ENCODE measurements at places on chromosomes 2 and 18.

DNA sequence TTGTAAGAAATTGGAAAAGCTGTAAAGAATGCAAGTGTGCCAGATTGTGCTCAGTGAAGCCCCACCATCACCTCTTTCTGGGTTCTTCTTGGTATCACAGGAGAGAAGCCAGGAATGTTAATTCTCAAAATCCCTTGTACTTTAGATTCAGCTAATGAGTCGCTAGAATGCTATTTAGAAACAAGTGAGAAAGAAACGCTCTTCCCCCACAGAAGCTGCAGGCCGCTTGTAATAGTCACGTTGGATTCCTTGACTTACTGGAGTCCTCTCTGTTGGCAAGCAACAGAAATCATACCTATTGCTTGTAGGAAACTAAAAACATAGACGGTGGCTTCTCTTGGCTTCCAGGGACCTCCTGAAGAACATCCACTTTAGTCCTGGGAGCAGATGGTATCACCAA, 375.6 kb upstream of the LRATD1 start:
- DNase-seq: no peak

DNA sequence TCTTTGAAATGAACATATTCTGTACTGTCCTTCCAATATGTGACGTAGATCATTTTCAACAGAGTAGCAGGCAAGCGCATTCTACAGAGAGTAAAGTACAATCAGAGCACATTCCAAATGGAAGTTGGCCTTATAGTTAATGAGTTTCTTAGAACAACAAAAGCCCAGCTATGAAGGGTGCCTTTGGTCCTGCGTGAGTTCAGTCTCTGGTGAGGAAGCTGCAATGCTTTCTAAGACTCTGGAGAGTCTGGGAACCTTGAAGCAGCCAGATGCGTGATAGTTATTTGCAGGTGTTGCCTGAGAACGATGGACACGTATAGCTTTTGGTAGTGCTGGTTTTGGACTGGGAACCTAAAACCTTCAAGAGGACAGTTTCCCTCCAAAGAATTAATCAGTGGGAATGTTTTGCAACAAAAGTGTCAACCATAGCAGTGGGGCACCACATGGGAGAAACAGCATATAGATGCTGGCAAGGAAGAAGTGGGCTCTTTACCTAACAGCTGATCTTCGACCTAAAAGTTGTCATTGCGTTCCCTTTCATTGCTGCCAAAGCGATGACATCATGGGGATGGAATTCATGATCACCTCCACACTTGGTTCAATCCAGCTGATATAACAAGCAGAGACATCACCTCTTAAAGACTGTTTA, 9.3 kb upstream of the SNORC start:
- no peak for DNase-seq

DNA sequence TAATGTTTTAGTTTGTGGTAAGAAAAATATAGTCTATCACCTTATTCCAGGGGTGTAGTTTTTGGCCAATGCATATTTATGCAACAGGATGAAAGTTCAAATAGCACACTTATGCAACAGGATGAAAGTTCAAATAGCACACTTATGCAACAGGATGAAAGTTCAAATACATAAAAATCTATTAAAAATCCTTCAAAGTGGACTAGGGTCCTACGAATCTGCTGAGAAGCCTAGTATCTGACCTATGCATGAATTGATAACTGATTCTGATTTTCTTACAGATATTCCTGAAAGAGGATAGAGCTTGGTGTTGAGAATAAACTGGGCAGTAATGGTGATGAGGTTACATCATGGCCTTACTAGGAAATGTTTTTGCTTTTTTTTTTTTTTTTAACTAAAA, 2.8 kb downstream of the PECR start:
- DNase-seq: no peak

GRCh38 chr18:26497866-26498265, 50.5 kb downstream of the KCTD1 start:
- DNase-seq: no peak

DNA sequence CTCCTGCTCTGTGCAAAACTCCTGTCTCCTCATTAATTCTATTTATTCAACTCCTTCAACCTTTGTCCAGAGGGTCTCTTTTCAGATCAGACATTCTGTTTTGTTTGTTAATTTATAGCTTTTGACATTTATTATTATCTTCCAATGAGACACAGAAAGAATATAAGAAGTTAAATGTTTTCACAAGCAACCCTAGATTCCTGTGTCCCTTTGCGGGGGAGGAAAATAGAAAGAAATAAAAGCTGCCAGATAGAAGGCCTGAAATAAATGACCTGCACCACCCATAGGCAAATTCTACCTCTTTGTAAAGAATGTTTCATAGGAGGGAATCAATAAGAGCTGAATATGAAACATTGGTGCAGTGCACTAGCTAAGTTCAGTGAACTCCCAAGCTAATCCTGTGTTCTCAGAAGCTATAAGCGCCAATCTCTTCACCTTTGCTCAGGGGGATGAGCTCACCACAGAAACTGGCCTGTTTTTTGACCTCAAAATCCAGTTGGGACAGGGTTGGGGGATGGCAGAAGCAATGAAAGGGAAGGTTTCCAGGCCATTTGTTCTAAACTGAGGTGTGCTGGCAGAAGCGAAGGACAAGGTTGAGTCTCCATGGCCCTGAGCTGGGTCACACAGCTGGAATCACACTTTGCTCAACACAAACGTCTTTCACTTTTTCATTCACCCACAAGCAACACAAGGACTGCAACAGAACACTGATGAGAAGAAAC, 258.6 kb downstream of the NRXN1 start:
- DNase-seq: no peak

GRCh38 chr2:11839916-11840315, 93.5 kb downstream of the LPIN1 start:
- no peak for DNase-seq
